Caki2 (cell line): ENCODE measurements at places on chromosomes 1 and 21.

DNA sequence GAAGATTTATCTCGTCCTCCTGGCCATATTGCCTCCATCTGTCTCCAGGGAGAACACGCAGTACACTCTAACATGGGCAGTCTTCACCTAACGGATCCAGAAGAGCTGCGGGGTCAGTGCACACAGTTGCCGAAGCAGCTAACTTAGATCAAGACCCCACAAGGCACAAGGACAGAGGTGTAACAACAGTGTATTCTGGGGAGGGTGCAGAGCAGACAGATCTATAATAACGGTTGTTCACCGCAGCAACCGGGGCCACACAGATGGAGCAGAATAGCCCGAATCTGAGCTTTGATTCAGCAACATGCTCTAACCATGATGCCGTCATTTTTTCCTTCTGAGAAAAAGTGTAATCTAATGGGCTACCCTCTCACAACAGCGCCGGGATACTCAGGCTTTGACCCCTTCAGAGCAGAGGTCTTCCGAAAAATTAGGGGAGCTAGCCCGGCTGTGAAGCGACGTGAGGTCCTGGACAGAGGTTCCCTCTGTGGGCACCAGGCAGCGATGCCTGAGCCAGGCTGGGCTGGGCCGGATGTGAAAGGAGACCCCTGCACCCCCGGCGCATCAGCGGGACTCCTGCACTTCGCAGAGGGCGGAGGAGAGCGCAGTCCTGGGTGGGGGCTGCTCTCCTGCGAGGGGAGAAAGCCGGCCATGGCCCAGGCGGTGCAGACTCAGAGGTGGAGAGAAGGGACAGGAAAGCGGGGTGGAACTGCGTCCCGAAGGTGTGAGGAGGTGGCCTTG is 57.5 kb downstream of the BCL9 start:
- DNase-seq: peak; percentile 20

GRCh38 chr1:173888749-173889148 is 20.6 kb downstream of the ZBTB37 start:
- no peak for DNase-seq

GRCh38 chr1:214552174-214552608 is 789 bp upstream of the PTPN14 start:
- peak; percentile 81 for DNase-seq

- no peak for DNase-seq
Observed at GRCh38 chr1:74579425-74579824, 67.0 kb upstream of the LRRC53 start.

DNA sequence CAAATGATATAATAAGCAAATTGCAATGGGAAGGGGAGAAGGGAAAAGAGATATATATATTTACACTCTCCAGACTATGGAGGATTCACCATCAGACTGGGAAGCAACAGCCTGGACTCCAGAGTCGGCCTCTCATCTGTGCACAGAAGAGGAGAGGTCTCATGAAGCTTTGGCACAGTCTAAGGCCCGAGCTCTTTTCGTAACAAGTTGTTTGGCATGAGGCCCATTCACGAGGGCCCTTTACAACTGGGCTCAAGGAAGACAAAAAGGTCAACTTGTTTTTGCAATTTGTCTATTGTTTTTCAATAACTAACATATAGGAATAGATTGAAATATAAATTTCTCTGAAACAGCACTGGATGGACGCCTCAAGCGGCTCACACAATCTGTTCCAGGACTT is 66.7 kb upstream of the AJAP1 start:
- DNase-seq: no peak

DNA sequence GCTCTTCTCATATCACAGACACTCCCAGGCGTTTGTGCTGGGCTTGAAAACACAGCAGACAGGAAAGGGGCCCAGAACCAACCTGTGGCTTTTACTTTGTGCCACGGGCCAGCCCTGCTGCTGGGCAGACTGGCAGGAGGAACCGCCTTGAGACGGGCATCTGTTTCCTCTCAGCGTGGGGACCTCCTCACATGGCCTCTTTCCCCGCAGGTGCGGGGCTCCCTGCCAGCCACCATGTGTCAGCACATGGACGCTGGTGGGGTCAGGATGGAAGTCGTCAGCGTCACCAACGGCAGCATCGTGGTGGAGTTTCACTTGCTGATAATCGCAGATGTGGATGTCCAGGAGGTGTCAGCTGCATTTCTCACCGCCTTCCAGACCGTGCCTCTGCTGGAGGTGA is 47.8 kb downstream of the UMODL1 start:
- DNase-seq: no peak

DNA sequence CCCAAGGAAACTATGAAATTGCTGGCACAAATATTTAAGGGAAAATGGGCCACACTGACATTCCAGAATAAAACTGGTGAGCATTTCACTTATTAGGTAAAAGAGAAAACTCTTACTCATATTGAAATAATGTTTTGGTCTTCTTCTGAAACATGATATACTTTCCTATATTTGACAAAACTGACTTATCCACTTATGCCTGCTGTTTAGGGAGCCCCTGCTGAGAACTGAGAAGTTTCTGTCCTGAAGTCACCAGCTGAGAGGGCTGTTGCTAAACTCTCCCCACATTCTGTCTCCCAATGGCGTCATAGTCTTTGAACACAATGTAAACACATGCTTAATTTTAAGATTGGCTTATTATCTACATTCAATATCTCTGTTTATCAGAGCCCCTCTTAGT is 46.8 kb upstream of the ZC3H11B start:
- no peak for DNase-seq

DNA sequence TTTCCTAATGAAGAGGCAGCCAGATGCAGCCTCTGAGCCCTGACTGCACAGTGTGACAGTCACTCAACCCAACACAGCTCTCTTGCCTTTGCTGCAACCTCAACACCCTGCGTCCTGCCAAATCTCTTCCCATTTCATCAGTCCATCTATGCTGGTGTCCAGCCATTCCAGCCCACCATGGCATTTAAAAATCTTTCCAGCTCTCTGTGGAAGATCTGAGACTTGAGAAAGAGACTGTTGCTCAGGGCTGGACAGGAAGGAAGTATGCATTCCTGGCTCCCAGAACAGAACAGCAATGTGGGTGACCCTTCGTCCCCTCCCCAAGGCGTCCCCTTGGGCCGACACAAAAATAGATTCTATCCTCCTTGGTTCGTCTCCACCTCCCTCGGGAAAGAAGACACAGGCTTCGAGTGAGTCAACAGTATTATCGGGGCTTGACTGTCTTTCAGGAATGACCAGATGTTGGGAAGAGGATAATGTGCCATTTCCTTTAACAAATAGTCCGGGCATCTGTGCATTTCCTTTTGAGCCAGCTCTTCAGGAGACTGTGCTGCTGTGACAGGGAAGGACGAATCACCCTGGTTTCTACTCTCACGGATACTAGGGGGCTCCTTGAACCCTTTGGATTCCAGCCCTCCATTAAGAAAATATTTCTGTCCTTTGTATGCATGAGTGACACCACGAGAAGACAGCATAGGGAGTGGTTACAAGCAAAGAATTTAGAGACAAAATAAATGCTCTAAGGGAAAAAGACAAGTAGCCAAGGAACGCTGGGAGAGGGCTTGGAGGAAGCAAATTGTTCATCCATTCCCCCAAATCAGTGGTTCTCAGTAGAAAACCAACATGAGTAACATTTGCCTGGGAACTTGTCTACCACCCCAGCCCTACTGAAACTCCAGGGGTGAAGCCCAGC is 111.4 kb upstream of the CDC42BPA start:
- no peak for DNase-seq

DNA sequence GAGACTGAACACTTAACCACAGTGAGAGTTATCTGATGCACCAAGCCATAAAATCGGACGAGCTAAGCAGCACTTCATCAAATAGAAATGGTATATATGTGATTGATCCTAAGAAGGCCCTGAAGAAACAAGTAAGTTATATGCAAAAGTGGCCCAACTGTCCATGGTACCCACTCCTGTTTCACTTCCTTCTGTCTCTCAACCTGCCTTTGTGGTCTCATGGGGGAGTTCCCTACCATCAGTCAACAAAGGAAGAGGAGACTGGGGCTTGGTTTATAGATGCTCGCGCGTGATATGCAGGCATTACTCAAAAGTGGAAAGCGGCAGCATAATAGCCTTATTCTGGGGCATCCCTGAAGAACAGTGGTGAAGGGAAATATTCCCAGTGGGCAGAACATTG is 543.9 kb upstream of the ADGRL4 start:
- DNase-seq: no peak

- DNase-seq: no peak
Observed at GRCh38 chr1:210151052-210151672, 81.4 kb upstream of the SERTAD4 start.

DNA sequence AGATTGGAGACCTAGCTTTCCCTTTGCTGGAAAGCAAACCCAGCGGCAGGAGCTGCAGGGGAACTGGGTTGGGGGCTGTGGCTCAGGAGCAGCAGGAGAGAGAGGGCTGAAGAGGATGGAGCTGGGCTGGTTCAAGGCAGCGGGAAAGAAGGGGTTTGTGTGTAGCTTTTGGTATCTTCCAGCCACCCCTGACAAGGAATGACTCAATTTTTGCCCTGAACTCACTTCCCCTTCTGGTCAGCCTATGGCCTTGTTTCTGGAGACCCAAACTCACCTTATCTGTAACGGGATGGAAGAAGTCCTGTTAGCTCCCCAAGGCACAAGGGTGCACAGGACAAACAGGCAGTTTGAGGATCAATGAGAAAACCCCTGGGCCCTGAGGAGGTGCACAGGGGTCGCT is 13.1 kb downstream of the C1orf115 start:
- no peak for DNase-seq

DNA sequence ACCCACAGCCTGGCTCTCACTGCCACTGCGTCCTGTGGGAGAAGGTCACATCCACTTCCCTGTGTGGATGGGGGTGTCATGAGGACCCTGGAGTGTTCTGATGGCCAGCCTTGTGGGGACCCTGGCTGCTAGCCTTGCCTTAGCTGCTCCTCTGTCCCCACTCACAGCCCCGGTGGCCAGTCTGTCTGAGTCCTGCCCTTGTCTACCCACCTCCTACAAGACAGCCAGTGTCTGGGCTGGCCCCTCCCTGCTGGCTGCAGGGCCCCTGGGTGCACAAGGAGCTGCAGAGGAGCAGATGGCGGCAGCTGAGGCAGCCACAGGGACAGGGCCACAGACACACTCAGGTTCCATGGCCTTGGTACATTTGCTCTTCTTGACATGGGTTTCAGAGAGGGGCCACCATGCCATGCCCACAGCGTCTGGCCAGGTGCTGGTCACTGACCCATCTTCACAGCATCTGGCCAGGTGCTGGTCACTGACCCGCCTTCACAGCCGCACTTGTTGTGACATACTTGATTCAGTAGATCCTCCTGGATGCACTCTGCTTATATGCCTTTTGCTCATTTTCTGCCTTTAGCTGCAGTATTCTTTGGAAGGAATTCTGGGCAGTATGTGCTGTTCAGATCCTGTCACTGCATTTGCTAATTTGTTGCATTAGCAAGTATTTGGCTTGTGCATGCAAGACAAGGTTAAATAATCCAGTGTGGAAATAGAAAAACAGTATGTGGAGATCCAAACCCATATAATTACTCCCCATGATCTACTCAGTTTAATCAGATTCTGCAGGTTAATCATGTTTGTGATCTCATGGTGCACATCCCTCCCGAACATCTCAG is 157.8 kb downstream of the PCBP3 start:
- DNase-seq: no peak

DNA sequence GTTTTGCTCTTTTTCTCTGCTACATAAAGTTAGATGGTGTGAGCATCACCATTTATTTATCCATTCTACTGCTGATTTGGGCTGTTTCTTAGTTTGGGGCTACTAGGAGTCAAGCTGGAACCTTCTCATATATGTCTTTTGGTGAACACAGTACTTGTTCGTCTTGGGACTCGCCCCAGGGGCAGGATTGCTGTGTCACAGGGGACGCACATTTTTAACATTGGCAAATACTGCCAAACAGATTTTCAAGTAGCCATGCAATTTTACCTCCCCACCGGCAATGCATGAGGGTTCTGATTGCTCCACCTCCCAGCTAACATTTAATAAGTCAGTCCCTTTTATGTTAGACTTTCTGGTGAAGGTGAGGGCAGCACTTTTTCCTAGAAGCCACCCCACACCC is 7.5 kb upstream of the IFFO2 start:
- no peak for DNase-seq

DNA sequence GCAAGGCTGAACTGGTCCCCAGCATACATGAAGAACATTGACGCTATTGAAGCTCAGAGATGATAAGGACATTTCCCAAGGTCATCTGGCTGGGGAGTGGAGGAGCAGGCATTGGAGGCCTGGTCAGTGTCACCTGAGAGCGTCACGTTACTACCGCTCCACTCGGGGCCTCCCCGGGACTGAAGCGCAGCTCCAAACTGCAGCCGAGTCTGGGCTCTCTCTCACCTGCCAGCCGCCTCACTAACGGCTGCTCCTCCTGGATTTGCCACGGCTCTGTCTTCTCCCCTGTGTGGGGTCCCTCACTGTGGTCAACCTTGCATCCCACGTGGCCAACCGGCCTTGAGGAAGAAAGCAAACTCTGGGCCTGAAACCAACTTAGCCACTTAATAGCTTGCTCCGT is 111.3 kb downstream of the ADSS2 start:
- no peak for DNase-seq

DNA sequence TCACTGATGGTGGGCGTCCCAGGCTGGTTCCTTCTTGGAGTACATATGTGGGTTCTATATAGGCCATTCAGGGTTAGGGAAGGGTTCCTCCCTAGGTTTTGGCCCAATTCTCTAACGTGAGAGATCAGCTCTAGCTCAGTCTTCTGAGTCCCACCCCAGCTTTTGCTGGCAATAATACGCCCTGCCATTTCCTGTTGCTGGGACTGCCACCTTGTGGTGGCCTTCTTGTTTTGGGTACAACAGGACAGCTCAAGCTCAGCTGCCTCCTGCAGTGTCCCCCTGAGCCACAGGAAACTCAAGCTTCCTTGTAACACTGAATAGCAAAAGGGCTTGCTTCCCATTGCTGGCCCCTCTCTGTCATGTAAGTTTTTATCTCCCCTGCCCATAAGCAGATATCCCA is 77.8 kb downstream of the BACH1 start:
- no peak for DNase-seq

GRCh38 chr1:205008896-205009295 is 34.1 kb upstream of the CNTN2 start:
- no peak for DNase-seq

DNA sequence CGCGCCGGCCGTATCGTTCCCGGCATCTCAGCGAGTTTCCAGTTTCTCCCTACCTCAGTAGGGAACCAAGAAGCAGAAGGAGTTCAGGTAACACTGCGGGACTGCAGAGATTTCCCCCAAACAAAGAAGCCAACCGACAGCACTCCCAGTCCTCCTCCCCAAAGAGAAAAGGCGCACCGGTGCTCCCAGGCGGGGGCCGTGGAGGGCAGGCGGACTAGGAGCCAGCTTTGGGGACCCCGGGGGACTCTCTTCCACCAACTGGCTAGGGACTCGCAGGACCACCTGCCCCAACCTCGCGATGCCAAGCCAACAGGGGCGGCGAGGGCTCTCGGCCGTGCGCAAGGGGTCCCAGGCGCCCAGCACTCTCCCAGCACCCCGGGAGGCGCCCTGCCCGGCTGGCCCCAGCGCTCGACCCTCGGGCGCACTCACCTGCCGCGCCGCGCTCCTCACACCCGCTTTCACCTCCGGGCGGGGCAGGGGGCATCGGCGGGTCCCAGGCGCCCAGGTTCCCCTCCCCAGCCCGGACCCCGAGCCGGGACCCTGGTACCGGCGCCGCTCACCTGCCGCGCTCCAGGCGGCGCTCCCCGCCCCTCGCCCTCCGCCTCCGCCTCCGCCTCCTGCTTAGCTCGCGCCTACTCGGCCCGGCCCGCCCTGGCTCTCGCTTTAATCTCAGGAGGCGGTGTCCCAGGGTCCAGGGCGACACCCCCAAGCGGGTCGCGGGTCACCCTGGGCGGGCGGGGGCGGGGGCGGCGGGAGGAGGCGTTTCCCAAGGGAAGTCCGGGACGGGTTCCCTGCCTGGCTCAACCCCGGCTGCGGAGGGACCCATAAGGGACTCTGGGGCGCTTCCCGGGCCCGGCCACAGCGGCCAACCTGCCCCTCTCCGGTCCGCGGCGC is at the start of gene TMPRSS2:
Gene TMPRSS2, minus strand, starts transcription at position 638 of the 894 bp plus-strand sequence. CDS start 10,025 bp downstream, outside the sequence.
- DNase-seq: no peak
